ENCODE measurements at places on chromosomes 12 and 14.

DNA sequence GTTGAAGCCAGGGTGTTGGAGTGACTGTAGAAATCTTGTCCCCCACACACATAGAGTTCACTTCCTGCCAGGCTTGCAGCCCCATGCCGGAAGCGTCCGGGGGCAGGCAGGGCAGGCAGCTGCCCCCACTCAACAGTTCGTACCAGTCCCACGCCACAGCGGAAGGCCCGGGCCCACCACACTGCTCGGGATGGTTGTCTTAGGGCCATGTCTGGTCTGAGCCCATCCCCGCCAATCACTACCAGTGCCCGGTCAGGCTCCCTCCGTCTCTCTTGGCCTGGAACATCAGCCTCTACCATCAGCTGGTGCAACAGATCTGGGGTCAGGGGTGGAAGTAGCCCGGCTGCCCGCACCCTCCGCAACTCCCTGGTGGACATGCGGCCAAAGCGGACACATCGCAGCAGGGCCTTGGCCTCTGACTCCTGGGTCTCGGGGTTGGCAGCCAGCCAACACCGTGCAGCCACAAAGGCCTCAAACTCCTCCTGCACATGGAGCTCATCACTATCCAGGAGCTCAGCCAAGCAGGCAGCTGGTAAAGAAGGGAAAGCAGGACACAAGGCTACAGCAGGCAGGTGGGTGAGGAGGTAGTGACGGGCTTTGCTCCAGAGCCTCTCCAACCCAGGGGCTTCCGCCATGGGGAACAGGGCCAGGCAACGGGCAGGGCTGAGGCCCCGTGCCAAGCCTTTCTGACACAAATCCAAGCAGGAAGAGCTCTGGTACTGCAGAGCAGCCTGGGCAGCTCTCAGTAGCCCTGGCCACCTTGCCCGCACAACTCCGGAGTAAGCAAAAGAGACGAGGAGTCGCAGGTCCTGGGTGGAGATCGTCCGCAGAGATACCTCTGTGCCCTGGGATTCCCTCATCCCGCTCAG lies 5.9 kb downstream of the KLHL33 start:
- DNase-seq, result no peak

DNA sequence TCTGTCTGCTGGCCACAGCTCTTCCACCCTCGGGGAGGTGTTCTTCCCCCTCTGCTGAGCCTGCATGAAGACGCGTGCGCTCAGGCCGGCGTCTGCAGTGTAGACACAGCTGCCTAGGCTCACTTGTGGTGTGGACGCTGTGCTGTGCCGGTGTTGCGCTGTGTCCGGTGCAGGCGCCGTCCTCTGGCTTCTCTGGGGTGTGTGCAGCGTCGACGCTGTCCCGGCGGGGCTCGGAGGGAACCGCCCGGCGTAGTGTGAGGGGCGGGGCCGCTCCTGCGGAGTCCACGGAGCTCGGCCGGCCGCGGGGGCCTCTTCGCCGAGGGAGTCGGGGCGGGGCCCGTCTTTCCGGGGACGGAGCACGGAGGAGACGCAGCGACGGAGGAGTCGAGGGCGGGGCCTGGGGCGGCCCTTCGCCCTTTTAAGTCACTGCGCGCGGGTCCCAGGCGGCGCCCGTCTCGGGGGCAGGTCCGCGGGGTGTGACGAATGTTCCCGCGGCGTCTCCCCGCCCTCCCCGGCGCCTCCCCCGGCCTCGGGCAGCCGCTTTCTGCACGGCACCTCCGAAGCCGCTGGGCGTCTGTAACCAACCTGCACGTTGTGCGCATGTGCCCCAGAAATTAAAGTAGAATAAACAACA lies 45.2 kb downstream of the NOC4L start:
- DNase-seq, result peak; percentile 97

GRCh38 chr14:97978341-97978740 lies 1181.2 kb downstream of the VRK1 start:
- peak; percentile 83 for DNase-seq

DNA sequence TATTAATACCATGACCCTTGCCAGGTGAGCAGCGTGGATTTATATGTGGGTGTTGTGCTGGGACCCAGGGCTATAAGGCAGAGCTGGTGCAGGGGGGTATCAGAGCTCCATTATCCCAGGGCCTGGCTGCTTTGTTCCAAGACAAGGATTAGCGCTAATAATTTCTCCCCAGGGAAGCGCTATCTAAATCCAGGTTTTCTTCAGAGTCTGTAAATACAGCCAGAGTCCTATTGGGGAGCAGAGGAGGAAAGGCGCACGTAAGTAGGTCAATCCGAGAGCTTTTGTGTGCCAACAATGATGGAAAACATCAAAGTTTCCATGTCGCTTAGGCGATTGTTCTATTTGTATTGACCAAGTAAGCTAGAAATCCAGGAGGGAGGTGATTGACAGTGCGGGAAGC lies 1009.7 kb downstream of the VRK1 start:
- no peak for DNase-seq

- DNase-seq, result no peak
Observed at GRCh38 chr12:89273525-89273924, 78.8 kb downstream of the DUSP6 start.

- DNase-seq, result no peak
Observed at GRCh38 chr14:78182722-78183121, 12.5 kb downstream of the NRXN3 start.

DNA sequence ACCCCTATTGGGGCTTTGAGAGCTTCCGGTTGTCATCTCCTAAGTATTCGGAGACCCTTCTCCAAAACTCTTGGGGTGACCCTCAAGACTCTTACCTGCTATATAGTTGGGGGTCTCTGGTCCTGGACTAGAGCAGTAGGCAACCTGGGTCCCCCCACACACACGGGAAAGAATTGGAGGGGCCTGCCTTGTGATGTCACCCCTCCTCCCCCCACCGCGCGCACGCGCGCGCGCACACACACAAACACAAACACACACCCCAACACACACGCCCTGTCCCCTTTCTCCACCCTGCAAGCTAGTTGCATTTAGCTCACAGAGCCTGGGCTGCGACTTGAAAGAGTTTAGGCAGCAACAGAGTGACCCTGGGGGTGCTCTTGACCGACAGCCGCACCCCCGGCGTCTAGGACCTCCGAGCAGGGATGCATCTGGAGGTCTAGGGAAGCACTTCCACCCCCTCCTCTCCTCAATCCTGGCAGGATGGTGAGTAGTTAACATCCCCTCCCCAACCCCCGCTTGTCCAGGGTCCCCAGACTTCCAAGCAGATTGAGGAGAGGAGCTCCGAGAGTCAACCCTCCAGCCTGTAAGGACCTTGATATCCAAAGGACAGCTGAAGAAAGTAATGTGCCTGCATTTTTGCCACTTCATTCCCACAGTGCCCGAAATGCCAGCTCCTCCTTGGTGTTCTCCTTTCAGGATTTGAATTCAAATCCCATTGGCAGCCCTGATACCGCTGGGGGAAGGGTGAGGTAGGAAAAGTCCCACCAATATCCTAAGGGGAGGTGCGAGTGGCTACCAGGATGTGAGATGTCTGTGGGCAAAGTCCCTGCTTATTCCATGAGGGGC lies 1.4 kb upstream of the DNAJC14 start:
- peak; percentile 88 for DNase-seq

- no peak for DNase-seq
Observed at GRCh38 chr12:131142891-131143657, 189.4 kb downstream of the ADGRD1 start.

DNA sequence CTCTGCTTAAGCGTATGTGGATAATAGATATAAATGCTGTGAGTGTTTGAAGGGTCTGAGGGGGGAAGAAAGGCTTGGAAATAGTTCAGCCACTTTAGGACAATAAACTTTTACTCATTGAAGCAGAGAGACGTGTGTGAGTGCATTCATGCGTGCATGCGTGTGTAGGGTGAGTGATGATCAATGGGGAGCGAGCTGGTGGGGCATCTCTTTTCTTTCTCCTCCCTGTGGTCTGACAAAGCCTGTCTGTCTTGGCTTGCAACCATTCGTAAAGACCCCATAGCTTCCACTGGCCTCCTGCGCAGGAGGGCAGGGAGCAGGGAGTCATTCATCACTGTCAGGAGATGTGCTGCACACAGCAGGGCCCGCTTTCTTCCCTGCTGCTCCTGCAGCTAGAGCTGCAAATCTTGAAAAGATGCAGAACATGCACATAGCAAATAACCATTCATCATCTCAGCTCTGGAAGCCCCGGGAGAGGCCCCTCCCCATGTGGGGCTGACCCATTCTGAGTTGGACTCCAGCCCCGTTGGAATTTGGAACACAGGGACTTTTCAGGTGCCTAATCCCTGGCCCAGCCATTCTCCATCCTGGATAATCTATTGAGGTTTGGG lies 223.2 kb downstream of the PPM1H start:
- no peak for DNase-seq

GRCh38 chr14:70013271-70013873 lies 134.2 kb downstream of the SMOC1 start:
- no peak for DNase-seq

DNA sequence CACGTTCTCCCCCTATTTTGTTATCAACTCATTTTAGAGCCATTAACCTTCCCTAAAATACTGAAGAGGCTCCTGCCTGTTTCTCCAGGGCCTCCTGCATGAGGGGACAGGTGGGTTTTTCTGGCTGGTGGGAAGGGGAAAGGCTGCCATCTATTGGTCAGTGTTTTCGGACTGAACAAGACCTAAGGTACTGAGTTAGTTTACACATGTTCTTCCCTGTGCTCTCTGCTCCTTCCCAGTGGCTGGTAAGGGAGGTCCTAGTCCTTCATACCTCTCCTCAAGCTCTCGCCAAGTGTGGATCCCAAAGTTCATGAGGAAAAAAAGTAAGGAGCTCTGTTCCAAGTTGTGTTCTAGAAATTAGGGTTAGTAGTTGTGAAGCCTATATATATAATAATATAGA lies 357.5 kb downstream of the FSCB start:
- no peak for DNase-seq

DNA sequence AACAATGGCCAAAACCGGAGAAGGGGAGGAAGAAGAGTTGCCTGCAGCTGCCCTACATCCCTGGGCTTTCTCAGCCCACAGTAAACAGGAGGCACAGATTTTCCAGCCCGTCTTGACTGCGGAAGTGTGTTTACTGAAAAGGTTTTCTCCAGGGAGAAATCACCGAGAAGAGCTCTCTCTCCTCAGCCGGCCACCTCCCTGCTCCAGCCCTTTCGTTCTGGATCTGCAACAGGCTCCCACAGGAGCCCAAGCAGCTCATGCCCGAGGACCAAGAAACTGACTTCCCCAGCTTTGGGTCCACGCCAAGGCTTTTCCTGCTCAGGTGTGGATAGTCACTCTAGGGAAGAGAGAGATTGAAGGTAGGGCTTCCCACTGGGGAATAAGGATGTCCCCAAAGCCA lies 61.7 kb downstream of the BCL11B start:
- peak; percentile 4 for DNase-seq
